ENCODE measurements at places on chromosomes 4 and X. TPM values are rescaled to one million over a fixed set of nuclear protein-coding genes. Genes with fewer than 3 reads are reported as not detected.

Gene GAGE12F
- total RNA-seq, result not detected

DNA sequence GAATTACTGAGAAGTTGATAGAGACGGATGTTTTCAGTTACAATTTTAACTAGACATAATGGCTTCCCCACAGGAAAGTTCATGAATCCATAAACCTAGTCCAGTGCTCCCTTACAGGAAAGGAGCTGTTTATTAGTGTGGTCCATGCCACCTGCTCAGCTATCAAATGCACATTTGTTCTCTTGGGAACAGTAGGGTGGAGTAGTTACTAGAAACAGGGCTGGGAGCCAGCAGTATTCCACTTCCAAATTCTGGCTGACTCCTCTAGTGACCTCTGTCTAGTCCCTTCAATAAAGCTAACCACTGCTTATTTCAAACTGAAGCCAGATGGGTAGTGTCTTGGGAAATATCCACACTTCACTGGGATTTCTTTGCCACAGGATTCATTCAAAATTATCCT lies 88.4 kb upstream of the TLL1 start:
- DNase-seq, result no peak

DNA sequence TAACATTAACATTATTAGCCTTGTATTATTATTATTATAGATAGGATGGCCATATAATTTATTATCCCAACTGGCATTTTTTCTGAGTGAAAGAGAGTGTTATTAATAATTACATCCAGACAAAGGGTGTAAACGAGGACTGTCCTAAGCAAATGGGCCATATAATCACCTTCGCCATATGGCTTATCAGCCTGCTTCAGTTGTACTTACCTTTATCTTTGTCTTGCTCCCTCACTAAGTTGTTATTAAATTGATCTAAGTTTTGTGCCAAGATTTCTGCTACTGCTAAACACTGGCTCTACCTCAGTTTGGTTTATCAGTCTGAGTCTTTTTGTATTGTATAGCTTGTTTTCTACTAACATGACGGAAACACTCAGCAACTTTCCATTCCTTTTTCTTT lies 76.9 kb downstream of the STIM2 start:
- DNase-seq, result no peak

- DNase-seq, result no peak
These were observed 130.0 kb downstream of the SOWAHB start for GRCh38 chr4:76767983-76768382.

- no peak for DNase-seq
These were observed 1617.7 kb downstream of the RPA4 start for GRCh38 chrX:98501426-98501825.

Gene TRPC5OS
- total RNA-seq, result not detected

DNA sequence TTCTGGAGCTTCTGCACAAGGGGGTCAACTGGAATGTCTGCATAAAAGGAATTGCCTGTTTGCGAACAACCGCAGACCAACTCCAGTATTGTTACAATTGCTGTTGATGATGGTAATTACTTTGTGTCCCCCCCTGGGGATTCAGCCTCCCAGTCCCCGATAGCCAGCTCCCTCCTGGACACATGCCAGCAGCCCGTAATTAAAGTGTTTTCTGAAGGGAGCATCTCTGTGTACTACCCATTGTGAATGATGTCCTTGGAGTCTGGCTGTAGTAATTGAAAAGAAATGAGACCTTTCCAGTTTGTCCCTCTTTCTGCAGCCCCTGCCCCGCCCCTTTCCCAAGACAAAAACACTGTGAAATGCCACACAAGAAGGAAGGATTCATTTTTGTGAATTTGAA lies 377.1 kb upstream of the LCORL start:
- no peak for DNase-seq

GRCh38 chr4:59630235-59630634 lies 1569.9 kb upstream of the ADGRL3 start:
- no peak for DNase-seq

Gene CFAP99
- total RNA-seq, result not detected

DNA sequence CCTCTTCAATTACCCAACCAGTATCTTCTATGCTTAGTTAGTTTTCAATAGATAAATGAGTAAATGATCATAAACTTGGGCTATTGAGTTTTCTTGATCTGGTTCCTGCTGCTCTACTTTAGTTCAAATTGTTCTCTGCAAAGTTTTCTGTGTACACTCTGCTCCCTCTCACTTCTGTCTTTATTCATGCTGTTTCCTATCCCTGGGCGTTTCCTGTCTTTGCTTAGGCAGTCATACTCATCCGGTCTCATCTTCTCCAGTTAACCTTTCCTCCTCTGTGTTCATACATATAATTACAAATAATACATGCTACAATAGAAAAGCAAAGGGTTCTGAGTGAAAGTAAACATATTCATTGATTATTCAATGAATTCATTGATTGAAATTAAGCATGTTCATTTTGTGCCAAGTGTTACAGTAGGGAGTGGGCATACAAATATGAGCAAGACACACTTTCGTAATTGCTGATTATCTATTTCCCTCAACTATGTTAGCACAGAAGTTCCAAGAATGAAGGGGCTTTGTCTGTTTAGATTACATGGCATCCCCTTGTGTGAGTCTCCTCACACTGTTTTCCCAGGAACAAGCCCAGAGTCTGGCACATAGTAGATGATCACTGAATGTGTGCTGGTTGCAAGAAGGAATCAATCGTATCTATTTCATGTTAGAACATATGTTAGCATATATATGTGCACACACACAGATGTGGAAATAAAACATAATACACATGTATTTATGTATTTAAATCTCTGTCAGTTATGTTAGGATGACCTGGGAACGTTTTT lies 1.1 kb downstream of the RAB39B start:
- no peak for DNase-seq

Gene KLHL4
- total RNA-seq, result not detected

Gene SYP
- 3.3 TPM for total RNA-seq

- DNase-seq, result no peak
These were observed 1156.7 kb downstream of the FAM133A start for GRCh38 chrX:94830717-94831116.
